NCI-H524 (cell line): ENCODE measurements at places on chromosomes 4 and X.
A peak's percentile ranks its signal among the peaks of the same experiment; 100 is the strongest.

DNA sequence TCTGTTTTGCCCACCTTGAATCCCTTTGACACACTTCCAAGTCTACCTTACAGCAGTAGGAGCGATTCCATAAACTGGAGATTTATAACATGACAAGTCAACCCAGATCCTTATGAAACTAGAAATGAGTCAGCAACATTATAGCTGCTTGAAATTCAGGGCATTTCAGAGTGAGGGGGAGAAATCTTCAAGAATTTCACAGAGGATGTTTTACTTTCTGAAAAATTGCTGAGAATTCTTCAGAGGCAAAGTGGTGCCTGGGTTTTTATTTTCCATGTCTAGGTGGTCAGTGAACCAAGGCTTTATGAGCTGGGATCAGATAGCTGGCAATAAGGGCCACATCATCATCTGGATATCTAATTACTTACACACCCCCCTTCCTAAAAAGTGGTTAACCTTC is 119.8 kb downstream of the PPARGC1A start:
- DNase-seq: no peak

GRCh38 chrX:119802546-119802945 is 11.1 kb upstream of the RPL39 start:
- no peak for DNase-seq

DNA sequence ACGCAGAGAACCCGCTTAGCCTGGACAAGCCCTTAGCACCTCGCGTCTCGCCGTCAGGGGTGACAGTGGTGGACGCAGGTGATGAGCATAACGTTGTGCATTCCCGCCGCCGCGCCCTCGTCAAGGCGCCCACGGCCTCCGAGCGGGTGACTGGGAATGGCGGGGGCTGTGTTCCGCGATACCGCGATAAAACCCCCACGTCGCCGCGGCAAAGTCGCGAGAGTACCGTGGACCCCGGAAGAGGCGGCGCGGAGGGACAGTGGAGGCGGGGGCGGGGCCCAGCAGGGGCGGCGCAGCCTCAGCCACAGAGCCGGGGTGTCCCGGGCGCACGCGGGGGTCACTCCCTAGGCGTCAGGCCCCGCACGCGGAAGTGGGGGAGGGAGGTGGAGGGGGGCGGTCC is 53.8 kb downstream of the ZFYVE28 start:
- DNase-seq: no peak

- no peak for DNase-seq
Observed at GRCh38 chr4:34193451-34194154, 2050.7 kb downstream of the ARAP2 start.

- DNase-seq: no peak
Observed at GRCh38 chr4:5916229-5916628, 23.3 kb upstream of the CRMP1 start.

GRCh38 chr4:41280010-41280409 is 23.3 kb downstream of the UCHL1 start:
- DNase-seq: no peak

- peak; percentile 95 for DNase-seq
Observed at GRCh38 chr4:4755306-4755705, 104.2 kb upstream of the MSX1 start.

- peak; percentile 20 for DNase-seq
Observed at GRCh38 chrX:150587585-150588503, 19.4 kb downstream of the MTM1 start.

DNA sequence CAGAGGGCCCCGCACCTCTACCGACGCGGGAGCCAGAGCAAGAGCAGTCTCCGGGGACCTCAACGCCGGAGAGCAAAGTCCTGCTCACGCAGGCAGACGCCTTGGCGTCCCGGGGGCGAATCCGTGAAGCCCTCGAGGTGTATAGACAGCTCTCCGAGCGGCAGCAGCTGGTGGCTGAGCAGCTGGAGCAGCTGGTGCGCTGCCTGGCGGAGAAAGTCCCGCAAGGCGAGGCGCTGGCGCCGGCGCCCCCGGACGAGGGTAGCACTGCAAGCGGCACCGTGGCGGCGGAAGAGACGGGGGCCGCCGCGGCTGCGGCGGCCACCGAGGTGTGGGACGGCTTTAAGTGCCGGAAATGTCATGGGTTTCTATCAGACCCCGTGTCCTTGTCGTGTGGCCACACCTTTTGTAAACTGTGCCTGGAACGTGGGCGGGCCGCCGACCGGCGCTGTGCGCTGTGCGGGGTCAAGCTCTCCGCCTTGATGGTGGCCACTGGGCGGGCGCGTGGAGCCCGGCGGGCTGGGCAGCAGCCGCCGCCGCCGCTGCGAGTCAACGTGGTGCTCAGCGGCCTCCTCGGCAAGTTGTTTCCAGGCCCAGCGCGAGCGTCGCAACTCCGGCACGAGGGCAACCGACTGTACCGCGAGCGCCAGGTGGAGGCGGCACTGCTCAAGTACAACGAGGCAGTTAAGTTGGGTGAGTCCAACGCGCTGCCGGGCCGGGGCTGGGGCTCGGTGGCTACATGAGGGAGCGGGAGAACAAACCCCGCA is 672 bp downstream of the LONRF3 start:
- DNase-seq: peak; percentile 45

DNA sequence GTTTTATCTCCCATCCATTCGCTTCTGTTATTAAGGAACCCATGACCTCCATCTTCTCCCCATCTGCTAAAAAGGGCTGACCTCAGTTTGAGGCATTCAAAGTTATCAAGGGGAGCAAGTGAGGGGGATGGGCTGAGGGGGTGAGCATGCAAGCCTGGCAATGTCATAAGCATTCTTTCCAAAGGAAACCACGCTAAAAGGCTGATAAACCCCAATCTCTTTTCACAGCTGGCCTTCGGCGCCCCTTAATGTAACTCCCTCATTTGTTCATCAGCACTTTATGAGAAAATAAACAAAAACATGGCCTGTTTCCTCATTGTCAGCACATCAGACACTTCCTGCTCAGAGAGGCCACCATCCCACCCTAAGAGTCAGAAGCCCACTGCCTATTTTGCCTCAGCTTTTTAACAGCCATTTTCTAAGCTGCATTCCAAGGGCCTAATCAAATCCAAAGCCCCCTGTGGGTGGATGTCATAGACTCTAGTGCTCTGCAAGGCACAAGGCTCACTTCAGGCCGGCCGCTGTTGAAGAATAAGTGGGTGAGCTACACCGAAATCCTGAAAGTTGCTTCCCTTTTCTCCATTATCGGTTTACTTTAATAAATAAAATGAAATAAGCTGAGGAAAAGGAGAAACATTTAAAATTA is 92.0 kb upstream of the SRD5A3 start:
- no peak for DNase-seq

- DNase-seq: no peak
Observed at GRCh38 chrX:24741330-24741729, 47.6 kb downstream of the POLA1 start.

- no peak for DNase-seq
Observed at GRCh38 chrX:106952988-106953387, 32.8 kb downstream of the CLDN2 start.

- DNase-seq: no peak
Observed at GRCh38 chr4:87953826-87954225, 21.7 kb upstream of the SPP1 start.

DNA sequence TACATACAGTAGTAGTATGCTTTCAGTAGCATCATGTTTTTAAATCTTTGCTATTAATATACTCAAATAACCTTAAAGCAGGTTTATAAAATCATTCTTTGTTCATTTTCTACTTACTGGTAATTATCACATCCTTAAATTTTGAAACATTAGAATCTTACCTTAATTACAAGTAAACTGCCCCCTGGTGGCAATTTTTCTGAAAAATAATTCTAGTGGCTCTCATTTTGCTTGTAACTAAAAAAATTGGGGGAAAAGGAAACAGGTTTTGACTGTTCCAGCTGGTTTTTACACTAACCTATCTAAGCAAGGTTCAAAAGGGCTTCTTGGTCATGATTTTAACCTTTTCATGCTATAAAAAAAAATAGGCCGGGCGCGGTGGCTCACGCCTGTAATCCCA is 18.5 kb upstream of the DCAF4L1 start:
- DNase-seq: no peak

- DNase-seq: no peak
Observed at GRCh38 chr4:175770555-175770954, 41.5 kb downstream of the GPM6A start.

GRCh38 chr4:47330866-47331265 is 132.6 kb downstream of the COMMD8 start:
- no peak for DNase-seq

GRCh38 chr4:139841464-139842195 is 176.0 kb downstream of the MGST2 start:
- no peak for DNase-seq

DNA sequence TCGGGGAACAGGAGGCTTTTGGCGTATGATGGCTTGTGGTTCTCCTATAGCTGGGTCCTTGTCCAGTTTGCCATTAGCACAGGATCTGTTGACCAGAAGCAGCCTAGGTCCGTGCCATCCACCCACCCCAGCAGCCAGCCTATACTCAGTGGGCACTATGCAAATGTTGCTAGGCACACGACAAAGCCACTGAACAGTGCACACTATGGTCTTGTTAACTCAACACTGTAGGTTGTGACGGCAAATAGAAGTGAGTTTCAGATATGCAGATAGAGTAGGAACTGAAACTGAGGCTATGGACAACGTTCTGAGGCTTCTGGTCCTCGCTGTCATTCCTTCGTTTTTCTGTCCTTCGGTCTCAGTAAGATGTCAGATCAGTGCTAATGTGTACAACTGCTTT is 541.3 kb upstream of the TENM3 start:
- no peak for DNase-seq

- no peak for DNase-seq
Observed at GRCh38 chr4:138510053-138510452, 267.9 kb upstream of the SLC7A11 start.

DNA sequence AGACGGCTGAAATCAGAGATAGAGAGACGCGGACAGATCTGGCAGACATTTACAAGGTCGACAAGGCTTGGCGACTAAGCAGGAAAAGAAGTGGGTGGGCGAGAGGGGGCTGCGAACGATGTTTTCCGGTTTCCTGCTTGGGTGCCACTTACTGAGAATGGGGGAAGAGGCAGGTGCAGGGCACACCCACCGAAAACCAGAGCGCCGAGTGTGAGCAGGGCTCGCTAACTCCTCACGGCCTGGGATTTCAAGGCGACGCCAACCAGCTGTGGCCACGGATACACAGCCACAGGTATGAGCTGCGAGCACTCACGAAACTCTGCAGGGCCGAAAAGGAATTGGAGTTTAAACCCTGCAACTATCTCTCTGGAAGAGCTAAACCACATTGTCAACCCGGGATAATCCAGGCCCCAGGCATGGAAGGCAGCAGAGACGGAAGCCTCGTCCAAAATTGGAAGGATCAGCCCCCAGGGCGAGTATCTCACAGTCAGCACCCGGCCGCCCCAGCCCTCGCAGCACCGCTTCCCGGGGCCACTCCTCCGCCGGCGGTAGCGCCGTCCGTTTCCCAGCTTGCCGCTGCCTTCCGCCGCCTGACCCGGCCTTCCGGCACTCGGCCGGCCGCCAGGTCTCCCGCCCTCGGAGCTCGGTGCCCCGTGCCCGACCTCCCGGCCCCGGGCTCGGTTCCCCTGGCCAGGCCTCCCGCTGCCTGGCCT is 778 bp downstream of the CASP3 start:
- DNase-seq: peak; percentile 10

- no peak for DNase-seq
Observed at GRCh38 chr4:152117933-152118507, 357.2 kb upstream of the GATB start.

DNA sequence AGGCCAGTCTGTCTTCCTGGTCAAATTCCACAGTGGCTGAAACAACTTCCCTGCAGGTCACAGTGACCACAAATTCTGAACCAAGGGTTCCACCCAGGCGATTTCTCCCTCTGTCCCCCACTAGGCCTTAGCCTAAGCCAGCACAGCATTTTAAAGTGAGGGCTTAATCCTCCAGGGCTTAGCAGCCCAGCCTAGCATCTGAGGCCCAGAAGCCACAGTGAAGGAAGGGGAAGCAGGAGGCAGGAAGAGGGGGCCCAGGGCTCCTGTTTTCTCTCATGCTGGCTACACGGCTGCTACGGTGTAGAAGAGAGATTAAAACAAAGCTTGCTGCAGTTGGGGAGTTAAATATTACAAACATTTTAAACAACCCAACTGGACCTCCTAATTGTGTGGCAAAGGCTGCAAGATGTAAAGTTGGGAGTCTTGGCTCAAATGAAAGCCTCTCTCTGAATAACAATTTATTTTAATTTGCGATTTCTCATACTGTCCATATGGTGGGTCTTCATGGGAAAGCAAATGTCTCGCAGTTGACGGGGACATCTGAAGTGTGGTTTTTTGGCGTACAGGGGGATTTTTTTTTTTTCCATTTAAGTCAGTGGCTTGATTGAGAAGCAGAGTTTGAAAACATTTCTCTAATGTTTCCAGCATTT is 170.8 kb upstream of the RAI2 start:
- DNase-seq: no peak

DNA sequence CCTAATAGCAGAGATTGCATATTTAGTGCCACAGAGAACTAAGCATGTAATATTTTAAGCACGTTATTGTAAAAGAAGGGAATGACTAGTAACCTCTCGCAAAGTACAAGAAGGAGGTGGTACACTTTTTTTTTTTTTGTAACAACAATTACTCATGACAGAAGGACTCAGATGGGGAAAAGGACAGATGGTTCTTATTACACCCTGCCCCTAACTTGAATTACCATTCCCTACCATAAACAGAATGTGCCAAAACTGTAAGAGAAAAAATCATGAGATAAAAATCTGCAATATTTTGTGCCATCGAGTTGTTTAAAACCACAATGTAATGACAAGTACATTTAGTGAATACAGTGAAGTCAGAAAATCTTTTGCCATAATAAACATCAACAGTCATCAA is 33.0 kb upstream of the RAPGEF2 start:
- DNase-seq: peak; percentile 11

- DNase-seq: peak; percentile 57
Observed at GRCh38 chr4:47210828-47211227, 179.5 kb downstream of the GABRB1 start.

GRCh38 chr4:123555807-123556273 is 159.2 kb downstream of the SPRY1 start:
- DNase-seq: no peak

GRCh38 chrX:1430451-1430850 is 22.3 kb downstream of the ASMTL start:
- no peak for DNase-seq

GRCh38 chrX:15664487-15665444 is at the start of gene CLTRN:
Gene CLTRN (minus strand): TSS chrX:15664805. CDS start chrX:15664775, 30 bp downstream.
- no peak for DNase-seq

DNA sequence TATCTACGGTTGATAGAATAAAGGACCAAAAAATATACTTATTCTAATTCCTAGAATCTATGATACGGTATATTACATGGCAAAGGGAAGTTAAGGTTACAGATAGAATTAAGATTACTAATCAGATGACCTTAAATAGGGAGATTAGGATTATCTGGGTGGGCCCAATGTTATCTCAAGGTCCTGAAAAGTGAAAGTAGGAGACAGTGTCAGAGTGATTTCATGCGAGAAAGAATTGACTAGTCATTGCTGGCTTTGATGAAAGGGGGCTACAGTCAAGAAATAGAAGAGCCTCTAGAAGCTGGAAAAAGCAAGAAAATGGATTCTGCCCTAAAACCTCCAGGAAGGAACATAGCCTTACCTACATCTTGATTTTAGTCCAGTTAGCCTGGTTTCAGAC is 176.9 kb upstream of the PPP1R2C start:
- DNase-seq: no peak

- no peak for DNase-seq
Observed at GRCh38 chrX:52995987-52996331, 37.6 kb upstream of the FAM156A start.

- no peak for DNase-seq
Observed at GRCh38 chr4:122824616-122825015, 2.0 kb upstream of the FGF2 start.
